Femur (tissue), 1 donor: ENCODE measurements at places on chromosomes 12 and 14.

- DNase-seq: no peak
These were observed 64.9 kb downstream of the LLPH start for GRCh38 chr12:66065641-66066136.

- no peak for DNase-seq
These were observed 9.3 kb upstream of the USP15 start for GRCh38 chr12:62250671-62251608.

GRCh38 chr12:124862768-124863415 lies 772 bp downstream of the SCARB1 start:
- no peak for DNase-seq

DNA sequence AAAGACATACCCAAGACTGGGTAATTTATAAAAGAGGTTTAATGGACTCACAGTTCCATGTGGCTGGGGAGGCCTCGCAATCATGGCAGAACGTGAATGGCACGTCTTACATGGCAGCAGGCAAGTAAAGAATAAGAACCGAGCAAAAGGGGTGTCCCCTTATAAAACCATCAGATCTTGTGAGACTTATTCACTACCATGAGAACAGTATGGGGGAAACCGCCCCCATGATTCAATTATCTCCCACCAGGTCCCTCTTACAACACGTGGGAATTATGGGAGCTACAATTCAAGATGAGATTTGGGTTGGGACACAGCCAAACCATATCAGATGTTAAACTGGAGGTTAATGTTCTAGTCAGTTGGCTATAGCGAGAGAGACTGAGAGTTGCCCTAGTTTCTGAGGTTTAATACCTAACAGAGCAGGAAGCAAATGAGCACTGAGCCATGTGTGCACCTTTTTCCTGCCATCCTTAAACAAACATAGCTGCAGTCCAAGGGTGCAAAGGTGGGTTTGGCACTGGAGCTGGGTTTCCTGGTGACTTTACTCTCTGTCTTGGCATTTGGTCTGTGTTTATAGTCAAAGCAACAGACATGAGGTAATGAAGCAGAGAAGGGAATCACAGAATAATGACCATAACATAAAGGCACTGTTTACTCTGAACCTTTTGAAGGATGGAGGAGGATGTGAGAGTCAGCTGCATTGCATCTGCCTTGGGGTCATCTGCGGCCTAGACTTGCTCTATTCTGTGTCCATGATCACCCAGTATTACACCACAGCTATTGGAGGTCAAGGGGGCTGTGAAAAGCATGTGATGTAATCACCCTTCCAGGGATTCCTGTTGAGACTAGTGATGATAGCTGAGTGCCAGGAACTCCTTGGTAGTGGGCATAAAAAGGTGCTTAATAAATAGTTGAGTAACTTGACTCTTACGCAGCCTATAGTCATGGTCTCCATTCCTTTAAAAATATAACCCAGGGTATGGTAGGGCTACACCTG lies 83.6 kb upstream of the USP44 start:
- no peak for DNase-seq

DNA sequence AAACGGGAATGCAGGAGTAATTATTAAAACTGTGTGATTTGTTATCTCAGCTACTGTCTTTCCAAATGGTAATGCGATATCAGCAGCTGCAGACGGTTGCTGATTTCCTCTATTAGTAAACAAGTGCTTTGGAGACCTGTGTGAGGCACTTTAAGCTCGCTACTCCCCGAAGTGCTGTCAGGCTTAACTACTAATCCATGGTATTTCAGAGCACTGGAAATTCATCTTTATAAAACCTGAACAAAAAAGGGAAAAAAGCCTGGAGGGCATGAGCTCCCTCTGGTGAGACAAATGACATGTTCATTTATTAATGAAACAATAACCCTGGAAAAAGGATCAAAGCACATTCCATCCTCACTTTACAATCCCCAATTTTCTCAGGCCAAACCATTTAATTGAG lies 143.6 kb upstream of the OTX2 start:
- no peak for DNase-seq

- no peak for DNase-seq
These were observed 488.3 kb downstream of the APAF1 start for GRCh38 chr12:99133401-99133800.

- DNase-seq: no peak
These were observed 58.0 kb upstream of the TSPAN9 start for GRCh38 chr12:3019005-3019680.

GRCh38 chr12:2919249-2919648 lies 28.6 kb downstream of the TULP3 start:
- DNase-seq: no peak

- no peak for DNase-seq
These were observed 27.4 kb downstream of the KTN1 start for GRCh38 chr14:55607386-55607785.

GRCh38 chr12:71069311-71069710 lies 88.5 kb downstream of the TSPAN8 start:
- no peak for DNase-seq

DNA sequence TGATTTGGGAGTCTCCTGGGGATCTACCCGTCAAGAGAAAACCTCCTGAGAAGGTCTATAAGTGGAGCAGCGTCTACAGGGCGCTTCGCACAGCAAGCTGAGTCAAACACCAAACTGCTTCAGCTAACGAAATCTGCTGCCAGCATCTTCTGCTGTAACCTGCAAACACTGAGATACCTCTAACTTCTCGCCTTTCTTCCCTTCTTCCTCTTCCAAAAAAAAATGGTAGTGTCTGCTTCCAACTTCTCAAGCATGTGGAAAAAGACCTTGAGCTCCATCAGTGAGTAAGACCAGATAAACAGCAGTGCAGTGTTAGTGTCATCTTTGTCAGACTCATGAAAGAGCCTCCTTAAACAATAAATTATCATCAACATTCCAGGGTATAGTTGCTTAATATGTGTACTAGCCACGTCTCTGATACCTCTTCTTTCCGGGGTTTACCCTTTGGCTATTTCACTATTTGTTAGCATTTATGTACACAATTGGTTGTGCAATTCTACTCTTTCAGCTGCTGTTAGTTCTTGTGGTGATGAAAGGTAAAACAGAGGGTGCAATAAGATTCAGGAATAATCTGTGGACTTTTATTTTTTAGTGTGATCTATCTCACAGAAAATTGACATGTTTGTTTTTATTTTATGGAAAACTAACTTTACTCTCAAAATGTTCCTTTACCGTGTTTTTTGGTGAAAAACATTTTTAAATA lies 81.6 kb downstream of the LLPH start:
- DNase-seq: no peak

DNA sequence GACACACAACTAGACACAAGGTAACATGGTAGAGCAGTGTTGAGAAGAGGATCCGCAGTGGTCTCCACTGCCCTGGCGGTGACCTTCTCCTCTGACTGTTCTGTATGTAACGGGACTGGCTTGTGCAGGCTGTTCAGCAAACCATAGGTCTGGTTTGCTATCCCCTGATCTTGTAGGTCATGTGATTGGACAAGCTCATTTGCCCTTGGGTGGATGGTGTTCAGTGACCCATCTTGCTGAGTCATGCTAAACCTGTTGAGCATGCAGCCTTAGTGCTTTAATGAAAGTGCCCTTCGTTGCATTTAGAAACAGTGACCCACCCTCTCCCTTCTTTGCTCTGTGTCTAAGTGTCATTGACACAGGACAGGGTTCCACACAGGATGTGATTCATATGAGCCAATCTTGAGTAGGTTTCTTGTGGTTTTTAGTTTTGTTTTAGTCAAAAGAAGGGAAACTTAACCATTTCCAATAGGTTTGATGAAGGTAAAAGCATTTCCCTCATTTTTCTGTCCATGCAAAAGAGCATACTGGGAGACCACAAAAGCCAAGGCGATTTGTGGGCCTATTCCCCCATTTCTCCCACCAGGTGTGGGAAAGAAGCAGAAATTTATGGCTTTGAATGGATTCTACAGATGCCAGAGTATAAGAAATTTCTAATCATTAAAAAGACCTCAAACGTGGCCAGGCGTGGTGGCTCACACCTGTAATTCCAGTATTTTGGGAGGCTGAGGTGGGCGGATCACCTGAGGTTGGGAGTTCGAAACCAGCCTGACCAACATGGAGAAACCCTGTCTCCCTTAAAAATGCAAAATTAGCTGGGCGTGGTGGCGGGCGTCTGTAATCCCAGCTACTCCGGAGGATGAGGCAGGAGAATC lies 32.6 kb upstream of the HIF1A start:
- peak; percentile 24 for DNase-seq
